ENCODE measurements at places on chromosomes 5 and 9.

DNA sequence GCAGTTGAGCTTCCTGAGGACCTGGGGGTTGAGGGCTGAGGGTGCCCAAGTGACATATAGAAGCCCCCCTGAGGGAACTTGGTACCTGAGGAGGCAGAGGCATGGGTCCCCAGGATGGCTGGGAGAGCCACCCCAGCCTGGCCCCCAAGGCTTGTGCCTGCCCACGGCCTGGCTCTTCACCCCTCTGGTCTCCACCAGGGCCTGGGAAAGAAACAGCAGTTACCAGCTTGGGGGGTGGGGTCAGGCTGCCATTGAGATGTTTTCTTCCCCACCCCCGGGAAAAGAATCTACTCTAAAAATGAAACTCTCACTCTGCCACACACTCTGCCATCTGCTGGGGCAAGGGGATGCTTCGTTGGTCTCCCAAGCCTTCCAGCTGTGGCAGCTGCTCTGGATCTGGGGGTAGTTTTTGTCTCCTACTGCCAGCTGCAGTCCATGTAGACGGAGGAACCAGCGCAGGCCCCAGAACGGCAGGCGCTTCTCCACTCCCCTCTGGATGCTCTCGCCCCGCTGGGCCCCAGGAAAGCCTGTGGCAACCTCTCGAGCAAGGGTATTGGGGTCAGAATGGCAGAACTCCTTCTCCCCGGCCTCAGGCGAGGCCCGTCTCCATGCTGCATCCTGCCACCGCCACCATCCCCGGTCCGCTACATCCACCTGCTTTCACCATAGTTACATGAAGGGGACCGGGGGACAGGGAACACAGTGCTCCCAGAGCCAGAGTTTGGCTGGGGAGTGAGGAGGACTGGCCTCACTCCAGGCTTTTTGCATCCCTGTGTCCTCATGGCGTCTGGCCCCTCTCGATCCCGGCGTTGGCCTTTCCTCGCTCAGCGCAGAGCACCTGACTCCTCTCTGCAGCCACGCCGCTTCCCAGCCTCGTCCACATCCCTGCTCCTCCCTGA lies 123.5 kb downstream of the DAB2IP start:
- DNase-seq, result no peak

DNA sequence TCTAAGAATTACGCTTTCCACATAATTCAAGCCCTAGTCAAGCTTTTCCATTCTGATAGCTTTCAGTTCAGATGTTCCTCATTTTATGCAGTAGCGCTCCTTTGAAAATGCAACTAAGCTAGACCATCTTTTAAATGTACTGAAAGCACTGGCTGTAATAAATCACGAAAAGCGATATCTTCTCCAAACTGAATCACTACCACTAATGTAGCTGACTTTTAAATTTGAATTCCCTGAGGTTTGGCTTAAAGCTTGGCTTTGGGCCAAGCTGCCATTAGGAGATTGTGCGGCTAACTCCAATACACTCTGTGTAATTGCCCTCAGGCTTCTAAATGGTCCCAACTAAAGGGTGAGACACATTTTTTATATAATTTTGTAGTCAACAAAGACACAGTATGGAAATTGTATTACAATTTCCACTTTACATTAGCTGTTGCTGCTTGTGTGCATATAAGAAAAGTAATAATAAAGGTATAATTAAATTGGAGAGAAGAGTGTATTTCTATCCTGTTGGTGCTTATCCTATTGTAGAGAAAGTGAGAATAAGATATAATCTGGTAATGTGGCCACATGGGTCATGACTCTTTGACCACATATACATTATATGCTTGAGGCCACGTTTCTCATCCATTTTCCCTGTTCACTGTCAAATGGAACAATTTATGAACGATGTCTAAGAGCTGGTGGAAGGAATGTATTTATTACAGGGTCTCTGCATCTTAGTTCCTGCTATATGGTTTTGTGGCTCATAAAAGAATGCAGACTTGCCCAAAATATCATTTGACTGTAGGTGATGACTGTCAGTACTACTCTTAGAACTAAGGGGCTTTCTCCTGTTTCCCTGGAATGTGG lies 118.7 kb upstream of the TAF11L2 start:
- DNase-seq, result peak; percentile 68

DNA sequence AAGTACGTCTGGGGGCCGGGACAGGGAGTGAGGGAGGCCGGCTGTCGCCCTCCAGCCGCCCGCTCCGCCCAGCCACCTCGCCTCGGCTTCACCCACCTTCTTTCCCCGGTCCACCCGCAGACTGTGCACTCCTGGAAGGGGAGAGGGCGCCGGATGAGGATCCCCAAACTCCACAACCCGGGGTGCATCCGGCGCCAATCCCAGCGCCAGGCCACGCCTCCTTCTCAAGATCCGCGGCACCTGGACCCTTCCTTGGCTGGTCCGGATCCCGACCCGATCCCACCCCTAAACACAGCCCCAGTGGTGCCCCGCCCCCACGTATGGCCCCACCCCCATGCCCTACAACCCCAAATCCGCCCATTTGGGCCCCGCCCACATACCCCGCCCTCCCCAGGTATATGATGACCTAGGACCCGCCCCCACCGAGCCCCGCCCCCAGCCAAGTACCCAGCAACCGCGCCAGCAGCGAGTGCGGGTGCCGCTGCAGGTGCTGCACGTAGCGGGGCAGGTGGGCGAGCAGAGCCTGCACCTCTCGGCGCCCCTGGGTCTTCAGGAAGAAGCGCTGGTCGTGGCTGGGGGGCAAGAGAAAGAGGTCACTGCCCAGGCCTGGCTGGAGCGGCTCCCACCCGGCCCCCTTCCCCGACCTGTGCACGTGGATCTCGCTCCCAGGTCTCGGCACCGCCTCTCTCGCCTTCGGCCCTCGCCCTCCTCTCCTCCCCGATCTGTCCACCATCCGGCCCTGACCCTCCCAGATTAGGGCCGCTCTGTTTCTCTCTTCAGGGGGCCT lies 3.2 kb downstream of the PIP5KL1 start:
- no peak for DNase-seq

GRCh38 chr5:111532886-111533582 lies 20.7 kb upstream of the STARD4 start:
- no peak for DNase-seq

DNA sequence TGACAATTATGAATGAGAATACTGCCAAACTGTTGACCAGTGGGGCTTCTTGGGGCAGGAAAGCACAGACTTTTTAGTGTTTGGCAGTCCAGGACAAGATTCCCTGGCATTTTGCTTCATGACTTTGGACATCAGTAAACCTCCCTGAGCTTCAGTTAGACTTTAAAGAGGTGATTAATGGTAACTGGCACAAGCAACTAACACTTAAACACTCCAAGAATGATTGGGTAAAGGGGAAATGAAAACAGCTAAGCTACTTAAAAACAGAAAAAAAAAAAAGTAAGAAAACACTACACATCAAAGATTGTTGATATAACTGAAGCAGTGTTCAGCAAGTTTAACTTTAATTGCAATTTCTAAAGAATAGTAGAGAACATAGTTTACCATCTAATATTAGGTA lies 13.4 kb downstream of the PAIP1 start:
- DNase-seq, result no peak

DNA sequence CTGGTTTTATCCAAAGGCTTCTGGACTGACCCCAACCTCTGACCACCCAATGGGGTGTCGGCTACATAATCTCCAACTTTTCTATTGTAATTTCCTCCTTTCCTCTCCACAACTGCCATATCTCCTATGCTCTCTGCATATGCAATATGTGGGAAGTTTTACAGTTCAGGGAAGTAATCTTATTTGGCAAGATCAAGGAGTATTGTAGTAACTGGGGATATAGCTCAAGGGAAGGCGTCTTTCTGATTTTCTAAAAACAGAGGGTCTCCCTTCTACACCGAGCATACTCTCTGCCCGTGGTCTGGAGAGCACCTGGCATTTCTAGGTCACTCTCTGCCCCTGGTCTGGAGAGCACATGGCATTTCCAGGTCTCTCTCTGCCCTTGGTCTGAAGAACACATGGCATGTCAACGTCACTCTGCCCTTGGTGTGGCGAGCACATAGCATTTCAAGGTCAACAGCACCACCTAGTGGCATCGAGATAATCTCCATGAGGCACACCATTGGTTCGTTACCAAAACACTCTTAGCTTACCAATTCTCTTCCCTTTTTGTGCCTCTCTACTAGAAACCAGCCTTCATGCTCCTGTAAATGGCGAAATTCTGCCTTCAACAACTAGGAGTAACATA lies 616.4 kb upstream of the NUDT12 start:
- DNase-seq, result no peak

- no peak for DNase-seq
Measured at GRCh38 chr5:173885475-173886010, 2.6 kb upstream of the CPEB4 start.
